Naive thymus-derived CD4-positive, alpha-beta T cell (primary cell): ENCODE measurements at places on chromosomes 4 and X. TPM values are rescaled to one million over a fixed set of nuclear protein-coding genes. Genes with fewer than 3 reads are reported as not detected.

DNA sequence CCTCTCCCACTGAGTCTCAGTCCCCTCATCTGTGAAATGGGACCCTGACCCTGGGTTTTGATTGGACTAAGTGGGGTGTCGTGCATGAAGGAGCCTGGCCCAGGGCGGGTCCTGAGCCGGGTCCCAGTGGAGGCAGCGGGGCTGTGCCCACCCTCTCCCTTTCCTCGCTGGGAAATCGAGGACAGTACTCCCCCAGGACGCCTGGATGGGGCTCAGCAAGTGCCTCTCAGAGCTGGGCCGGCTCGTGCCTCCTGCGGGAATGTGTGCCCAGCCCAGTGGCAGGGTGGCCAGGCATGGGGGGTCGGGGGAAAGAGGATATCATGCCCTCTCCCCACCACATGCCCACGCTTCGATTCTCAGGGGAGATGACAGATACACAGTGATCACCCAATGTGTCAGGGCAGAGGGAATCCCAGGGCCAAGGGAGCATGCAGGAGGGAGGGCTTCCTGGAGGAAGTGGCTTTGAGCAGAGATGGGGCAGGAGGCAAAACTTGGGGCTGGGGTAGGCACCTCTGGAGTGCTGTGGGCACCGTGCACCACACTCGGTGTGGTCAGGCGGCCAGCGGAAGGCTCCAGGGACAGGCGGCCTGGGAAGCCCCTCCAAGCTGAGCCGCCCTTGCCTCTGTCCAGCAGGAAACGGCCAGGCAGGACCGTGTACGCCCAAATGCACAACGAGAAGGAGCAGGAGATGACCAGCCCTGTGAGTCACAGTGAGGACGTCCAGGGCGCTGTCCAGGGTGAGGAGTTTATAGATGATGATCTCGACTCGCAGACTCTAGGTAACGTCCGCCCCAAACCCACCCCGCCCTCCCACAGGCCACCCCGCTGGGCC, 203.0 kb downstream of the AFAP1 start:
- no peak overlapping the region for H3K27ac ChIP-seq
- no peak for DNase-seq
- no peaks in the 10 kb centered on the region for H3K4me1 ChIP-seq
- no peaks in the 10 kb centered on the region for H3K36me3 ChIP-seq

FAM241A gene
- 2.4 TPM for total RNA-seq

- H3K27me3 ChIP-seq: no peaks in the 10 kb centered on the region
- H3K4me1 ChIP-seq: no peaks in the 10 kb centered on the region
- no peak overlapping the region for H3K27ac ChIP-seq
- H3K4me3 ChIP-seq: no peak overlapping the region
Observed at GRCh38 chrX:23557070-23557469, 110.2 kb upstream of the PRDX4 start.

SEPTIN11 gene
- total RNA-seq: 19.7 and 20.3 TPM in 2 replicates

DNA sequence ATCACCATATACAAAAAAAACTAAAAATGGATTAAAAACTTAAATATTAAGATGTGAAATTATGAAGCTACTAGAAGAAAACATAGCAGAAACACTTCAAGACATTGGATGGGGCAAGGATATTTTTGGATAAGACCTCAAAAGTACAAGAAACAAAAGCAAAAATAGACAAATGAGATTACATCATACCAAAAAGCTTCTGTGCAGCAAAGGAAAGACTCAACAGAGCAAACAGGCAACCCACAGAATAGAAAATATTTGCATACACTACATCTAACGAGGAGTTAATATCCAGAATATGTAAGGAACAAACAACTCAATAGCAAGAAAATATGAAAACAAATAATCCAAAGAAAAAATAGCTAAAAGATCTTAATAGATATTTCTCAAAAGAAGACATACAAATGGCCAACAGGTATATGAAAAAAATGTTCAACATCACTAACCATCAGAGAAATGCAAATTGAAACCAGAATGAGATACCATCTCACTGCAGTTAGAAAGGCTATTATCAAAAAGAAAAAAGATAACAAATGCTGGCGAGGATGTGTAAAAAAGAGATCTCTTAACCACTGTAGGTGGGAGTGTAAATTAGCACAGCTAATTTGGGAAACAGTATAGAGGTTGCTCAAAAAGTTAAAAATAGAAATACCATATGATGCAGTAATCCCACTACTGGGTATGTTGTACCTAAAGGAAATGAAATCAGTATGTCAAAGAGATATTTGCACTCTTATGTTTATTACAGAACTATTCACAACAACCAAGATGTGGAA, 17.8 kb upstream of the LRCH2 start:
- no peak for DNase-seq
- no peaks in the 10 kb centered on the region for H3K27me3 ChIP-seq
- no peak overlapping the region for H3K27ac ChIP-seq
- H3K36me3 ChIP-seq: no peaks in the 10 kb centered on the region
- no peak overlapping the region for H3K4me3 ChIP-seq
- H3K4me1 ChIP-seq: no peaks in the 10 kb centered on the region

RASSF6 gene
- not detected for total RNA-seq

TLR6 gene
- total RNA-seq: 1.00 TPM

MSMO1 gene
- 37.9 and 39.2 TPM in 2 replicates for total RNA-seq

DNA sequence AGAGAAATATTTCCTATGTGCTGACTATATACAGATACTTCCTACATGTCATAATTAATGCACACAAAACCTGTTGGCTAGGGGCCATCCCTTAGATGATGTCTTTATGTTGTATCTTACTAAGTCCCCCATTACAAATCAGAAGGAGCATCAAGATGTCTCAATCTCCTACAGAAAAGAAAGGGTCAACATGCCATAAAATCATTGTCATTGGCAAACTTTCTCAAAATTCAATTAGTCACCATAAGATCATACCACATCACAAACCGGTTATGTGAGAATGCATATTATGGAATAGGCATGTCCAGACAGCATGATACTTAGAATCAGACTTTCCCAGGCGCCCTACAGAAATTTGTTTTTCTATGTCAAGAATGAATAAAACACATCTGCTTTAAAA, 175.2 kb upstream of the TET2 start:
- H3K4me3 ChIP-seq: no peak overlapping the region
- H3K36me3 ChIP-seq: no peaks in the 10 kb centered on the region
- no peaks in the 10 kb centered on the region for H3K27me3 ChIP-seq
- no peaks in the 10 kb centered on the region for H3K4me1 ChIP-seq

SMR3B gene
- total RNA-seq: not detected

KLF8 gene
- total RNA-seq: 0.54 TPM

RAB33A gene
- total RNA-seq: 2.9 TPM

GRCh38 chr4:48141048-48141447, 7.0 kb upstream of the TXK start:
- no peak for DNase-seq
- H3K27me3 ChIP-seq: no peaks in the 10 kb centered on the region
- H3K27ac ChIP-seq: no peak overlapping the region
- H3K36me3 ChIP-seq: no peaks in the 10 kb centered on the region

SPANXD gene
- not detected for total RNA-seq

SUPT20HL1 gene
- total RNA-seq: not detected

- no peak overlapping the region for H3K27ac ChIP-seq
- H3K4me1 ChIP-seq: no peaks in the 10 kb centered on the region
- no peak overlapping the region for H3K4me3 ChIP-seq
- H3K27me3 ChIP-seq: peaks cover 3% of the 10 kb centered on the region
- DNase-seq: no peak
- no peaks in the 10 kb centered on the region for H3K36me3 ChIP-seq
Observed at GRCh38 chr4:823176-823760, 2.7 kb downstream of the CPLX1 start.

PHOX2B gene
- total RNA-seq: not detected in 2 replicates

PPP1R2C gene
- total RNA-seq: not detected

WFS1 gene
- total RNA-seq: 4.4 TPM

DNA sequence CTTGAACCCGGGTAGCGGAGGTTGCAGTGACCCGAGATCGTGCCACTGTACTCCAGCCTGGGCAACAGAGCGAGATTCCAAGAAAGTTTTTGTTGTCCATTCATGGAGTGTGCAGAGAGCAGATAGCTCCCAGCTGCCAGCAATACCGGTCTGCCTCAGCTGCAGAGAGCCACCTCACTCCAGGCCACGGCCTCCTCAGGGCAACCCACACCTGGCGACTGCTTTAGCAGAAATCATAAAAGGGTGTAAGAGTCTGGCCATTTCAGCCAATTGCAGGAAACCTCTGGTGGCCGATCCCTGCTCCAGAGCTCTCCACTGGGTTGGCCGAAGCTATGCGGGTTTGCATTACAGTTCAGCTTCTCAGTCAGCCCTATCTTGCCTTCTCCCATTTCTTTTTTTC, 227.4 kb upstream of the BCOR start:
- H3K27ac ChIP-seq: no peak overlapping the region
- H3K27me3 ChIP-seq: no peaks in the 10 kb centered on the region
- no peak overlapping the region for H3K4me3 ChIP-seq
- no peaks in the 10 kb centered on the region for H3K36me3 ChIP-seq
- no peak for DNase-seq

- H3K27ac ChIP-seq: no peak overlapping the region
- H3K4me1 ChIP-seq: no peaks in the 10 kb centered on the region
- no peak overlapping the region for H3K4me3 ChIP-seq
Observed at GRCh38 chr4:7291372-7292114, 99.2 kb downstream of the SORCS2 start.

- no peaks in the 10 kb centered on the region for H3K4me1 ChIP-seq
- no peak for DNase-seq
- H3K27me3 ChIP-seq: no peaks in the 10 kb centered on the region
Observed at GRCh38 chrX:28022371-28022770, 41.1 kb upstream of the DCAF8L1 start.

GRCh38 chr4:16021804-16022560, 59.0 kb upstream of the FGFBP2 start:
- no peak overlapping the region for H3K27ac ChIP-seq
- H3K36me3 ChIP-seq: no peaks in the 10 kb centered on the region
- H3K4me3 ChIP-seq: no peak overlapping the region
- H3K27me3 ChIP-seq: no peaks in the 10 kb centered on the region
- H3K4me1 ChIP-seq: no peaks in the 10 kb centered on the region
- DNase-seq: no peak

CPZ gene
- not detected for total RNA-seq

DNA sequence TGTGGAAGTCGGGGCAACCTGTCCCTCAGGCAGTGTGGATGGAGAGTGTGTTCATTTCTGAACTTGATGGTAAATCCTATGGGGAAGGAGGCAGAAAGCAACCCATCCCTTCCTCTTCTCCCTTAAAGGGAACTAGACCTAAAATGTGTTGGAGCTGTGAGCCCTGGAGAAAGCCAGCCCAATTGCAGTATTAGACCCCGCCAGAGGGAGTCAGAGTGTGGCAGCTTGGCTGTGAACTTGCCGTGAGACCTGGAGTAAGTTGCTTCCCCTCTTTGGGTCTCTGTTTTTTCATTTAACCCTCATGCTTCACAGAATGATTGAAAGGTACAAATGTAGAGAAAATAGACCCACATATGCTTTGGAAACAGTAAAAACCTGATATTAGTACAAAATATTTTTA, 108.7 kb upstream of the PAK3 start:
- no peak overlapping the region for H3K4me3 ChIP-seq
- H3K36me3 ChIP-seq: no peaks in the 10 kb centered on the region
- no peak for DNase-seq
- no peaks in the 10 kb centered on the region for H3K4me1 ChIP-seq
- no peak overlapping the region for H3K27ac ChIP-seq
- no peaks in the 10 kb centered on the region for H3K27me3 ChIP-seq

DNA sequence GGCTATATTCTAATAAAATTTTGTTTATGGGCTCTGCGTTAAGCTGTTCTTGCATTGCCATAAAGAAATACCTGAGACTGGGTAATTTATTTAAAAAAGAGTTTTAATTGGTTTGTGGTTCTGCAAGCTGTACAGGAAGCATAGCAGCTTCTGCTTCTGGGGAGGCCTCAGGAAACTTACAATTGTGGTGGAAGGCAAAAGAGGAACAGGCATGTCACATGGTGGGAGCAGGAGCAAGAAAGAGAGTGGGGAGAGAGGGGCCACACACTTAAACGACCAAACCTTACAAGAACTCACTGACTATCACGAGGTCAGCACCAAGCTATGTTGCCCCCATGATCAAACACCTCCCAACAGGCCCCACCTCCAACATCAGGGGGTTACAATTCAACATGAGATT, 74.0 kb downstream of the FHDC1 start:
- no peak for DNase-seq
- no peaks in the 10 kb centered on the region for H3K36me3 ChIP-seq
- H3K4me3 ChIP-seq: no peak overlapping the region

NEIL3 gene
- 2.4 TPM for total RNA-seq

DNA sequence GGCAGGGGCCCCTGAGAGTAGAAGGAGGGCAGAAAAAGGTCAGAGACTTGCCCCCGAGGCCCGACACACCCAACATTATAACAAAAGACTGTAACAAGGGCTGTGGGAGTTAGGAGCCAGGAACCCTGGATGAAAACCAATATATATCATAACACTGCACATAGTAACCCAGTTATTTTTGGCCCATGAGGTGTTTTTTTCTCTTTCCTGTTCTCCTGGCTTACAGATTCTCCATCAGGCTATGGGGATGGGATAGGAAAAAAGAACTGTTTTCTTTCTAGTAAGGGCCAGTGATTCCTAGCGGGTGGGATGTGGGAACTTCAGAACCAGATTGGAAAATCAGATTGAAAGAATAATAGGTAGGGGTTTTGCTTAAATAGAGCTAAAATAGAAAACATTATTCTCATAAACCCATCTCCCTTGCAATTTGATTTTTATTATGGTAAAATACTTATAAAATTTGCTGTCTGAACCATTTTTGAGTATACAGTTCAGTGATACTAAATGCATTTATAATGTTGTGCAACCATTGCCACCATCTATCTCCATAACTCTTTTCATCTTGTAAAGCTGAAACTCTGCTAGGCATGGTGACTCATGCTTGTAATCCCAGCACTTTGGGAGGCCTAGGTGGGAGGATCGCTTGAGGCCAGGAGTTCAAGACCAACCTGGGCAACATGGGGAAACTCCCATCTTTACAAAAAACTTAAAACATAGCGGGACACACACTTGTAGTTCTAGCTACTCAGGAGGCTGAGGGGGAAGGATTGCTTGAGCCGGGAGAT, 33.5 kb downstream of the SNX25 start:
- H3K27me3 ChIP-seq: no peaks in the 10 kb centered on the region
- no peak overlapping the region for H3K4me3 ChIP-seq
- H3K36me3 ChIP-seq: no peaks in the 10 kb centered on the region
- no peaks in the 10 kb centered on the region for H3K4me1 ChIP-seq
- DNase-seq: no peak

DNA sequence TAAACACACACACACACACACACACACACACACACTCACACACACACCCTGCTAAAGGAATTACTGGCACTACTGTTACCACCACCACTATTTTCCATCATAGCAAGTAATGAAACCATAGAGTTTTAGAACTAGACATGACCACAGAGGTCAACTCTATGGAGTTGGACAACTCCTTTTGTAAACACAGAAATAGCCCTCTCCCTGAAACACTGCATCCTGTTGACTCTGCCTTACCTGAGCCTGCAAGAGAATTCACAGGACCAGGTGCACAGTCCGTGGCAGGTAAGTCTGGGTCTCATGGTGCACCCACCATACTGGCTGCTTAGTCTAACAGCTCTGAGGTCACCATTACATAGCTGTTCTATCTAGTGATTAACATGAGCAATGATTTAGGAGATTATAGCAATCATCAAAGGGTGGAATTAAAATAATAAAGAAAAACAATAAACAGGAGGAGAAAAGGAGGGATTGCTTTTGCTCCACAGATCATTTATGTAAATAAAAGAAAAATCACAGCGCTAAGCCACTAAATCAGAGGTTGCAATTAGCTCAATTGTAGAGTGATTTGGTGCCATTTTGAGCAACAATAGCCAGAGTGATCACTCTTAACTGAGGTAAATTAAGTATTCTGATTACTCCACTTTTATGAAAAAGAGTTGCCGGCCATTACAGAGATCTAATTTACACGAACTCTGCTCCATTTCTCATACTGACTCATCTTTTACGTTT, 340.0 kb upstream of the RASGEF1B start:
- H3K36me3 ChIP-seq: no peaks in the 10 kb centered on the region
- no peaks in the 10 kb centered on the region for H3K4me1 ChIP-seq
- no peak overlapping the region for H3K27ac ChIP-seq
- DNase-seq: no peak
- no peak overlapping the region for H3K4me3 ChIP-seq
